ENCODE measurements at places on chromosomes 3 and 15.
A peak's percentile ranks its signal among the peaks of the same experiment; 100 is the strongest.

- DNase-seq = no peak
Measured at GRCh38 chr3:72768936-72769335, 79.3 kb downstream of the SHQ1 start.

- no peak for DNase-seq
Measured at GRCh38 chr3:172627057-172627809, 83.6 kb downstream of the NCEH1 start.

DNA sequence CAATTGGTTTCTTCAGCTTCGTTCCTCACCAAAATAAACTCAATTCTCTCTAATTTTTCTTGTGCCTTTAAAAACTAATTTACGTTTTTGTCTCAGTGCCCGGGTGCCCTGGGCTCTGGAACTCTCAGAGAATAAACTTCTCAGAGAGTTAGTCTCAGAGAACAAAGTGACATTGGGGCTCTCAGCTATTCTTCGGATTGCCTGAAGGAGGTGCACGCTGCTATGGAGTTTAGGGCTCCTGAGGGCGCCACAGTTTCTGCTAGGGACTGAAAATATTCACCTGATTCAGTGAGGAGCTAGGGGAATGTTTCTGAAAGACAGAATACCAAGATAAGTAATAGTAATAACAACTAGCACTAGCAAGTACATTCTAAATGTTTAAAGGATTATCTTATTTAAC lies 22.7 kb downstream of the ZIC4 start:
- no peak for DNase-seq

DNA sequence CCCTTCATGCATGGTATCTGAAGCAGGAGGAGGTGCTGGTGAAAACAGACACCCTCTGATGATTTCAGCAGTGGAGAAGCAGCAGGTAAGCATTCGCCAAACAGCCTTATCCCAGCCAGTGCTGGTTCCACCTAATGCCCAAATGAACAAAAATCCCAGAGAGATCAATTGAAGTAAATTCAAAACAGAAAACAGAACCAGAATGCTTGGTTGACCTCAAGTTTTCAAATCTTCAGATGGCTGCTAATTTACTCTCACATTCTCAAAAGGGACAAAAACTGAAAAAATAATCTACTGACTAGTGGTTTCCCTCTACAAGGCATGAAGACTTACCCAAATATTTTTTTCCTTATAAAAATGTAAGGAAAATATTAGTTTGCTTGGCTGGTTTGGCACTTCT lies 87.0 kb upstream of the MYO5C start:
- no peak for DNase-seq

- peak; percentile 5 for DNase-seq
Measured at GRCh38 chr3:87025661-87026645, 35.0 kb upstream of the VGLL3 start.

DNA sequence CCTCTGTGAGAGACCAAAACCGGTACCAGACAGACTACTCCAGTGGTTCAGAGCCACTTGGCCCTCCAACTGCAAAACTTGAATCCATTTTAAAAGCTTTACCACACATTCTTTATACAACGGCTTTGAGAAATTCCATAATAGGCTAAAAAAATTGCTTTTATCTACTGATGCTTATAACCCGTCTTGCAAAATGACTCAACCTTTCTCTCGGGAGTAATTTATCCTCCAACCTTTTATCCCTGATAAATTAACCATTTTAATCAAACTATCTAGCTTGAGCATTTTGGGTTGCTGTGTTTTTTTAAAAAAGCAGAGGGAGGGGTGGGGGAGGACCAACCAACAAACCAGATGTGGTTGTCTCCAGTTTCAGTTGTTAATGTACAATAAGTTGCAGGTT lies 275.7 kb upstream of the LRTM1 start:
- DNase-seq = no peak

- no peak for DNase-seq
Measured at GRCh38 chr15:40595219-40595618, 1.2 kb downstream of the KNL1 start.

DNA sequence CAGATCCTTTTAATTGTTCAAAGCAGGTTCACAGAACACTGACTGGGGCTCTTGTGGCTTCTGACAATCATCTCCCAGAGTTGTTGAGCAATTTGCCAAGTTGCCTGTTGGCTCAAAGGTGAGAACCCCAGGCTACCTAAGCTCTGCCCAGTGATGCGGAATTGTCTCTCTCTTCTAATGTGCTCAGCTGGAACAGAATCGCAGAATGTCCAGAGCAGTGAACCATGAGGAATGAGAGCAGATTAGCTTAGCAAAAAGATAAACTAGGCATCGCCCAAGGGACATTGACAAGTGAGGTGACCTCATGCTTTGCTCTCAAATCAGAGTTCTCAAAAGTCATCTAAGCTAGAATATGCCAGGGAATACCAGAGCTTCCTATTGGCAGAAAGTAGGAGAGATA lies 148.1 kb downstream of the WDR76 start:
- no peak for DNase-seq

DNA sequence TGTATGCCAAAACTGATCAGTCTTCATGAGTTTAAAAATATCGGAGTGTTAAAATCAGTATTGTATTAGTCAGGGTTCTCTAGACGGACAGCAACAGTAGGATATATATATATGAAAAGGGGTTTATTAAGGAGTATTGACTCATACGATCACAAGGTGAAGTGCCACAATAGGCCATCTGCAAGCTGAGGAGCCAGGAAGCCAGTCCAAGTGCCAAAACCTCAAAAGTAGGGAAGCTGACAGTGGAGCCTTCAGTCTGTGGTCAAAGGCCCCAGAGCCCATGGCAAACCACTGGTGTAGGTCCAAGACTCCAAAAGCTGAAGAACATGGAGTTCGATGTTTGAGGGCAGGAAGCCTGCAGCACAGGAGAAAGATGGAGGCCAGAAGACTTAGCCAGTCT lies 391.0 kb upstream of the CADM2 start:
- no peak for DNase-seq

GRCh38 chr15:86558686-86559085 lies 479.0 kb downstream of the AGBL1 start:
- DNase-seq = no peak

- DNase-seq = no peak
Measured at GRCh38 chr15:35325374-35325941, 220.5 kb downstream of the DPH6 start.

DNA sequence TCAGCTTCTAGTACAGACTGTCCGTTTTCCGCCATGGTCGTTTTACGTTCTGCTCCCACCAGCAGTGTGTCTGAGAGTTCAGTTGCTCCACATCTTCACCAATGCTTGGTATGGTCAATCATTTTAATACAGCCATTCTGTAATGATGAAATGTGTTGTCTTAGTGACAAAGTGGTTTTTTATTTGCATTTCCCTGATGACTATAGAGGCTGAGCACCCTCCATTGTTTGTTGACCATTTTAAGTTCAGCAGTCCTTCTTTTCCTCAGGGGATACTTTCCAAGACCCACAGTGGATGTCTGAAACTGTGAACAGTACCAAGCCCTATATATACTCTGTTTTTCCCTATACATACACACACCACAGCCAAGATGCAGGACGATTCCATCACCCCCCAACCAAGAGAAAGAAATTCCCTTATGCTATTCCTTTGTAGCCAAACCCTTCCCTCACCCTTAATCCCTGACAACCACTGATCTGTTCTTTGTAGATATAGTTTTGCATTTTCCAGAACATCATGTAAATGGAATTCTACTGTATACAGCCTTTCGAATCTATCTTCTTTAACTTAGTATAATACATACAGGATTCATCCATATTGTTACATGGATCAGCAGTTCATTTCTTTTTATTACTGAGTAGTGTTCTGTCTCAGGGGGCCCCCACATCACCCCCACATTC lies 55.9 kb downstream of the C3orf20 start:
- no peak for DNase-seq

DNA sequence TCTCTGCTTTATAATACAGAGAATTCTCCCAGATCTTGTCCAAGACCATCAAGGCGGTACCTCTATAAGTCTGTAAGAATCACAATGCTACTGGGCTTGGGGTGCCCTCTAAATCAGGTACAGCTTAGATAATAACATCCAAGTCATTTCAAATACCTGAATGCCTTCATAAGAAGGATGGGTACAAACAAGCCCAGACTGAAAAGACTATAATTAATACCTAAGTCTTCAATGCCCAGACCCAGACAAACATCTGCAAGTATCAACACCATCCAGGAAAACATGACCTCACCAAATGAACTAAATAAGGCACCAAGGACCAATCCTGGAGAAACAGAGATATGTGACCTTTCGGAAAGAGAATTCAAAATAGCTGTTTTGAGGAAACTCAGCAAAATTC lies 65.9 kb downstream of the ZMAT3 start:
- DNase-seq = no peak

DNA sequence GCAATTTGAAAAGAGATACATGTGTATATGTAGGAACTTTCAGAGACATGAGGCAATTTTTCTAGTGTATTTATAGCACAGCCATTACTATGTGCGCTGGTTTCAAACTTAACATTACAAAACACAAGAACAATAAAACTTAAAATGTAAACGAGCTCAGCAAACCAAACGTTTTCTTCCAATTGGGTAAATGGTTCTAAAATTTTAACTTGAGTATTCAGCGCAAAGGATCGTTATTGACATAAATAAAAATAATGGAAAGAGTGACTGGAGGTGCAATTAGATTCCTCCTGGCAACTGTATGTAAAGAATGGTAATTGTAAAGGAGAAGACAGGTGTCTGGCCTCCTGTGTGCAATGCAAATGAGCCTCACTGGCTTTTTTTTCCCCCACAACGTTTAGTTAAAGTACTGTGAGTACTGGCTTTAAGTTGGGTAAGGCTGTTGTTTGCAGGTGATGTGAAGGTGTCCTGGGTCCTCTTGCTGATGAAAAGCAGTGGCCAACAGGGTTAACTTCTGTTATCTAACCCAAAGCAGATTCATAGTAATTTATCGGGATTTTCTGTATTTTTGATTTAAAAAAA lies 14.1 kb upstream of the GADL1 start:
- DNase-seq = no peak

Measured in HFF-Myc (cell line).